ENCODE measurements at places on chromosomes 7 and 10. TPM values are rescaled to one million over a fixed set of nuclear protein-coding genes. Genes with fewer than 3 reads are reported as not detected.

Gene SLC18A2
- polyA plus RNA-seq, result 0.19 TPM

Gene RBP3
- polyA plus RNA-seq, result not detected

Gene NUP205
- 18.0 TPM for polyA plus RNA-seq

Gene PKD1L1
- polyA plus RNA-seq, result 0.06 TPM

Gene MYOZ1
- polyA plus RNA-seq, result not detected

Gene BCAP29
- 43.6 TPM for polyA plus RNA-seq

Gene MRLN
- polyA plus RNA-seq, result not detected

Gene EFCAB10
- polyA plus RNA-seq, result not detected

Gene LIMK1
- polyA plus RNA-seq, result 14.6 TPM

Gene NOS3
- polyA plus RNA-seq, result 2.0 TPM

Gene DLX6
- polyA plus RNA-seq, result not detected

Gene DEPP1
- polyA plus RNA-seq, result not detected

Gene AKR1B15
- polyA plus RNA-seq, result not detected

Gene TRIM73
- 2.6 TPM for polyA plus RNA-seq

Gene OPALIN
- polyA plus RNA-seq, result not detected

Gene GSTO2
- polyA plus RNA-seq, result 0.90 TPM

Gene AMPH
- polyA plus RNA-seq, result not detected

Gene NAT16
- not detected for polyA plus RNA-seq

Gene PRKAR2B
- polyA plus RNA-seq, result 1.1 TPM

Gene BCL7B
- polyA plus RNA-seq, result 78.5 TPM

Gene PDZD7
- polyA plus RNA-seq, result not detected

Gene CLIP2
- 7.1 TPM for polyA plus RNA-seq

Gene CYP2W1
- not detected for polyA plus RNA-seq

Gene ZCWPW1
- 12.1 TPM for polyA plus RNA-seq

Gene PNLIPRP1
- polyA plus RNA-seq, result not detected

Gene LDB1
- 24.8 TPM for polyA plus RNA-seq

Gene C10orf53
- polyA plus RNA-seq, result not detected

Gene LIPN
- polyA plus RNA-seq, result 0.31 TPM

Gene PRTFDC1
- not detected for polyA plus RNA-seq
